ENCODE measurements at places on chromosomes 2 and 18. TPM values are rescaled to one million over a fixed set of nuclear protein-coding genes. Genes with fewer than 3 reads are reported as not detected.

- H3K36me3 ChIP-seq, result no peaks in the 10 kb centered on the region
- DNase-seq, result no peak
- no peaks in the 10 kb centered on the region for H3K4me1 ChIP-seq
- no peaks in the 10 kb centered on the region for H3K27me3 ChIP-seq
- H3K27ac ChIP-seq, result no peak overlapping the region
These were observed 344.2 kb downstream of the ERBB4 start for GRCh38 chr2:212194396-212194795.

DNA sequence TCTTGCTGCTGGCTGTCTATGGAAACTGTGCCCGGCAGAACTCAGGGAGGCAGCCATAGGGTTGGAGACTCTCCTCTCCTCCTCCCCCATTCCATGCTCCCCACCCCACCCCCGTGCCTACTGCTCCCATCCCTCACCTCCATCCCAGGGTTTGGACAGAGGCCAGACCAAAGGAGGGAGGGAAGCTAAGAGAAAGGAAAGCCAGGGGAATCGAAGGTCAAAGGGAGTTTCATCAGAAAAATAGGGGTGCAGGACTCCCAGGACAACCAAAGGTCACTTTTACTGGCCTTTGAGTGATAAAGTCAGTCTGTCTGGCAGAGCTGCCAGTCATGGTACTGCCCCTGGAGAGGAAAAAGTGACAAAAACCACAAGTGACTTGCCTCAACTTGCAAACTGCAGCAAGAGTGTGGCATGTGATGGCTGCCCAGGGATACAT lies 187.3 kb upstream of the CTAGE1 start:
- no peaks in the 10 kb centered on the region for H3K36me3 ChIP-seq
- H3K4me1 ChIP-seq, result no peaks in the 10 kb centered on the region
- no peaks in the 10 kb centered on the region for H3K27me3 ChIP-seq

GRCh38 chr2:145601361-145601925 lies 1081.5 kb upstream of the ZEB2 start:
- H3K4me1 ChIP-seq, result peaks cover 3% of the 10 kb centered on the region
- no peaks in the 10 kb centered on the region for H3K27me3 ChIP-seq
- H3K27ac ChIP-seq, result no peak overlapping the region
- no peaks in the 10 kb centered on the region for H3K36me3 ChIP-seq
- H3K4me3 ChIP-seq, result no peak overlapping the region
- DNase-seq, result no peak

Gene TTC31
- 27.3 TPM for total RNA-seq

- no peak for DNase-seq
- no peaks in the 10 kb centered on the region for H3K27me3 ChIP-seq
- no peaks in the 10 kb centered on the region for H3K4me1 ChIP-seq
- no peaks in the 10 kb centered on the region for H3K36me3 ChIP-seq
- no peak overlapping the region for H3K27ac ChIP-seq
These were observed 24.8 kb upstream of the KIDINS220 start for GRCh38 chr2:8862230-8862629.

GRCh38 chr2:174675615-174676014 lies 78.0 kb upstream of the WIPF1 start:
- H3K36me3 ChIP-seq, result no peaks in the 10 kb centered on the region
- DNase-seq, result no peak
- H3K4me3 ChIP-seq, result no peak overlapping the region
- H3K27me3 ChIP-seq, result no peaks in the 10 kb centered on the region

DNA sequence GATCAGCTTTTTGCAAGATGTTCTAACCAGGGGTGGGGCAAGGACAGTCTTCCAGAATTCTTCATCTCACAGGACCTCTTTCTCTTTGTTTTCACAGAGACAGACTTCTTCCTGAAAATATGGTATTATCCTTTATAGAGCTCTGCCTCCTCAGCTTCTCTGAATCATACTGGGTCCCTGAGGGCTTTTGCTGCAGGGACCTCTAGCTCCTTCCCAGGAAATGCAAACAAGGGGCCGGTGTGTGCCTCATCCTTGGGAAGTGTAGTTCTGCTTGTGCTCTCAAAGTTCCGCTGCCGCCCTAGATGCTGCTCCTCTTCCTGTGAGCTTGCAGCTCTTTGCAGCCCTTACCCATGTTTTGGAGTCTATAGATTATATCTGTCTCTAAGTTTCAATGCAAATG lies 99.5 kb upstream of the NPAS2 start:
- no peak overlapping the region for H3K4me3 ChIP-seq
- H3K36me3 ChIP-seq, result no peaks in the 10 kb centered on the region
- no peaks in the 10 kb centered on the region for H3K27me3 ChIP-seq

GRCh38 chr2:100744589-100744988 lies 75.3 kb upstream of the NPAS2 start:
- no peaks in the 10 kb centered on the region for H3K4me1 ChIP-seq
- no peak overlapping the region for H3K4me3 ChIP-seq
- no peak for DNase-seq
- H3K27me3 ChIP-seq, result no peaks in the 10 kb centered on the region
- H3K27ac ChIP-seq, result no peak overlapping the region

Gene LRRC30
- total RNA-seq, result not detected

DNA sequence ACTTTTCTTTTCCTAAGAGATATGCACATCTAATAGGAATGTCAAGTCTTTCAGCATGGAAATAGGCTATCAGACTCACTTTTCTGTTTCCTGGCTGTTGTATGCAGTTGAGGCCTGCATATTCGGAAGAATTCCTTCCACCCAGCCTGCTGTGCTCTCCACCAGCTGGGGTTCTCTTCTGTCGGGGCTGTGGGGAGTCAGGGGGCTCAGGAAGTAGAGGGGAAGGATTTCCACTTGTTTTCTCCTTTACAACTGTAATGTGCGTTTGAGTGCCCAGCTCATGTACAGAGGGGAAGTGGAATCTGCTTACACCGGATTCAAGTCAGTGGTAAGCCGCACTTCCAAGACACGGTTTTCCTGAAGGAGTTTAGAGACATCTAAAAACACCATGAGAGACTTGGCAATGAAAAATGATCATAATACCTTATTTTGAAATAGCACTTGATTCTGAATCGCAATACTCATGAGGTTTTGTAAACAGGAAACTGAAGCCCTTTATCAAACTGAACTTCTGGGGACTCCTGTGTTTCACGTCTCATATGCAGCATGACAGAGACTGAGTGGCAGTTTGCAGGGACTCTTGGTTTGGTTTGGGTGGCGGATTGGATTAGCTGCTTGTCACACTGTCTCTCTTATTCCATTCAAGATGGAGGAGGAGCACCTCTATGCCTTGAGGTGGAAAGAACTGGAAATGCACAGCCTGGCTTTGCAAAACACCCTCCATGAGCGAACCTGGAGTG lies 90.4 kb downstream of the MTCL1 start:
- no peaks in the 10 kb centered on the region for H3K36me3 ChIP-seq
- DNase-seq, result no peak
- H3K4me3 ChIP-seq, result no peak overlapping the region
- no peaks in the 10 kb centered on the region for H3K27me3 ChIP-seq
- H3K27ac ChIP-seq, result no peak overlapping the region

DNA sequence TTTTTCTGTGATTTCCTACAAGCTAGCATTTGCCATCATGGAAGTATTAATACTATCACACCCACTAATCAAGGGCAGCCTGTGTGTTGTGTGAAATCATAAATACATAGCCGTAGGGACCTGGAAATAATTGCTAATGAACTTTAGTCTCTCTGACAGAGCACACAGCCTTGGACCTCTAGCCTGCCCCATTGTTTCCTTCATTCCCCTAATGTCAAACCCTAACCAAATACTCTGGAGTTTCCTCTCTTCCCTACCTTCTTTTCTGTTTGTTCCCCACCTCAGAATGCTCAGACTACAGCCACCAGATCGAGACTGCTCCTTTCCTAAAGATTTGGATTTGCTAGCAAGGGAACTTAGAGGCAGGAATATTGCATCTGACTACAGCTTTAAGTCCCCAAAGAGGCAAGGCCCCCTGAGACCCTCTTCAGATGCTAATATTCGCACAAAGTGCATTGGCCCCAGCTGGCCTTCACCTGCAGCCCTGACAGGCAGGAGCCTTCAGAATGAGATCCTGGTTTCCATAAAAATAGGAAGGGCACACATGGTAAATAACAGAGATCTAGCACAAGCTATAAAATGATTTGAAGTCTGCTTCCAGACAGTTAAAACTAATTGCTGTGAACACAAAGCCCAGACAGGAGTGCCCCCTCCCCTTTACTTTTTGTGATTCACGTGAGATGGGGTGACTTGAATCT lies 279.2 kb upstream of the DCC start:
- no peak for DNase-seq
- no peaks in the 10 kb centered on the region for H3K27me3 ChIP-seq
- H3K4me3 ChIP-seq, result no peak overlapping the region
- no peaks in the 10 kb centered on the region for H3K36me3 ChIP-seq
- no peak overlapping the region for H3K27ac ChIP-seq
- H3K4me1 ChIP-seq, result no peaks in the 10 kb centered on the region

Gene FTCDNL1
- total RNA-seq, result 2.8 TPM

DNA sequence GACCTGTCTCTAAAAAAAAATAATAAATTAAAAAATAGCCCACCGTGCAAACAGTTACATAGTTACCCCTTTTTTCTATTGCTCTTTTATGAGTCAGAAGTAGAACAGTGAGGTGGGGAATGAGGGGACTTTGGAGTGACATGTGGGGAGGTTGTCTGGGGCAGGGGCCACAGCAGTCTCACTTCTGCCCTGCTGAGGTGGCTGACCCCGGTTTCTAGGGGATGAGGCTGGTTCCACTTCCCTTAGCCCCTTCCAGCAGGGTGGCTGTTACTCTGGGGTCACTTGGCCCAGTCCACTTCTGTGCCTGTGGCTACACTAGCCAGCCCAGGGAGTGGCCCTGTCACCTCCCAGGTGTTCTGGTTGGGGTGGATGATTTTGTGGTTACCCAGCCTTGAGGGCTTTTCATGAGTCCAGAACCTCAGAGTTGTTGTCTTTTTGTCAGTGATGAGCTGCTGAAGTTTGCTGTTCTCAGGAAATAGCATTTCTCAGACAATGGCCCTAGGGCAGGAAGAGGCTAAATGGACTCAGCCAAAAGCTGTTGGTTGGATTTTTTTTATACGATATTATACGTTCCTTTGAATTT lies 28.0 kb upstream of the SCLY start:
- DNase-seq, result no peak
- H3K27me3 ChIP-seq, result no peaks in the 10 kb centered on the region
- peaks cover 6% of the 10 kb centered on the region for H3K4me1 ChIP-seq
- H3K36me3 ChIP-seq, result peaks cover 13% of the 10 kb centered on the region
- H3K4me3 ChIP-seq, result no peak overlapping the region

DNA sequence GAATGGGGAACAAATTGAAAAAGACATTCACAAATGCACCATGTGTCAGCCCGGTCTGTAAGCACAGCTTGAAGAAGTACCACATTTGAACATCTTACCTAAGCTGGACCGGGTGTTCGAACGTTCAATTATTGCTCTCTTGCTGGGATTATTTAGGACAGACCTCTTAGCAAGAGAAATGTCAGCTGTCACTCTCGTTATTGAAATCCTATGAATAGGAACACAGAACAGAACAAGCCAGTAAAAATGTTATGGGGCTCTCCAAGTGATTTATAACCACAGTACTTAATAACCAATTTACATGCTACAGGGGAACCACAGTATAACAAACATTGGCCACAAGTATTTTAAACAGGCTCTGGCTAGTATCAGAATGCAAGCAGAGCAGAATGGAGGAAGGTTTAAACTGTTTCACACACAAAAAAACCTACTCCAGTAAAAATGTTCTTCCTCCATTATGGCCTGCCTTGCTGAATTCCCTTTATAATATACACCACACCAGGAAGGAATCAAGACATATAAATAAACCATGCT lies 32.5 kb upstream of the ARL5A start:
- no peaks in the 10 kb centered on the region for H3K36me3 ChIP-seq
- H3K4me1 ChIP-seq, result peaks cover 21% of the 10 kb centered on the region

Gene NLRC4
- 0.40 TPM for total RNA-seq

GRCh38 chr2:240569523-240569997 lies 1.3 kb downstream of the RNPEPL1 start:
- peak overlapping the region; percentile 68 for H3K27ac ChIP-seq
- 0 out of 2 replicates have a peak, but pooled peaks cover 1% of the 10 kb centered on the region for H3K36me3 ChIP-seq
- no peaks in the 10 kb centered on the region for H3K27me3 ChIP-seq

DNA sequence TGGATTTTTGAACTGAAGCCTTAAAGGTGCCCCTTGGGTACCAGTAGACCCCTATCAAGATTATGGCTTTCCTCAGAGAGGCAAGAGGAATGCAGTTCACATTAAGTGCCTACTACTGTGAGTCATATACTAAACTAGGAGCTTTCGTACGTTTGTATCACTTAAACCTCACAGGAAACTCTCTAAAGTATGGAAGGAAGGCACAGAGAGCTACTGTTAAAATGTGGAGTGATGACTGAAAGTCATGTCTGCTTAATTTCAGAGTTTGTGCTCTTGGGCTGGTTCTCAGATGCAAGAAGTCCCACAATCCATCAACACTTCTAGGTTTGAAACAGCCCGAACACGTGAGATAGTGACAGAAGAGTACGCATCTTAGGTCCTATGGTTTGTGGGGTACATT lies 4.7 kb downstream of the PLCL1 start:
- no peak overlapping the region for H3K27ac ChIP-seq
- DNase-seq, result no peak
- H3K27me3 ChIP-seq, result peaks cover 17% of the 10 kb centered on the region
- H3K4me3 ChIP-seq, result no peak overlapping the region

- no peaks in the 10 kb centered on the region for H3K36me3 ChIP-seq
- no peak overlapping the region for H3K4me3 ChIP-seq
- no peaks in the 10 kb centered on the region for H3K4me1 ChIP-seq
- DNase-seq, result no peak
These were observed 122.6 kb downstream of the WDPCP start for GRCh38 chr2:63465633-63466032.

Gene MROH2A
- total RNA-seq, result not detected

GRCh38 chr2:190759749-190760213 lies 110.9 kb downstream of the NAB1 start:
- no peak for DNase-seq
- no peaks in the 10 kb centered on the region for H3K27me3 ChIP-seq
- H3K27ac ChIP-seq, result no peak overlapping the region
- H3K4me1 ChIP-seq, result no peaks in the 10 kb centered on the region
- no peaks in the 10 kb centered on the region for H3K36me3 ChIP-seq

GRCh38 chr2:132542953-132543569 lies 126.5 kb downstream of the GPR39 start:
- no peak overlapping the region for H3K27ac ChIP-seq
- no peaks in the 10 kb centered on the region for H3K4me1 ChIP-seq

- no peaks in the 10 kb centered on the region for H3K36me3 ChIP-seq
- DNase-seq, result no peak
- H3K27ac ChIP-seq, result no peak overlapping the region
- H3K4me1 ChIP-seq, result no peaks in the 10 kb centered on the region
- H3K27me3 ChIP-seq, result no peaks in the 10 kb centered on the region
These were observed 432.6 kb downstream of the SATB2 start for GRCh38 chr2:199025146-199025545.

GRCh38 chr2:25161055-25161781 lies 7.2 kb downstream of the POMC start:
- H3K27me3 ChIP-seq, result no peaks in the 10 kb centered on the region
- peak overlapping the region; percentile 12 for H3K4me3 ChIP-seq
- H3K36me3 ChIP-seq, result no peaks in the 10 kb centered on the region
- H3K27ac ChIP-seq, result peak overlapping the region; percentile 82
- H3K4me1 ChIP-seq, result peaks cover 8% of the 10 kb centered on the region
